ENCODE measurements at places on chromosomes 2 and 18. TPM values are rescaled to one million over a fixed set of nuclear protein-coding genes. Genes with fewer than 3 reads are reported as not detected.

Gene LOXHD1
- not detected for total RNA-seq

DNA sequence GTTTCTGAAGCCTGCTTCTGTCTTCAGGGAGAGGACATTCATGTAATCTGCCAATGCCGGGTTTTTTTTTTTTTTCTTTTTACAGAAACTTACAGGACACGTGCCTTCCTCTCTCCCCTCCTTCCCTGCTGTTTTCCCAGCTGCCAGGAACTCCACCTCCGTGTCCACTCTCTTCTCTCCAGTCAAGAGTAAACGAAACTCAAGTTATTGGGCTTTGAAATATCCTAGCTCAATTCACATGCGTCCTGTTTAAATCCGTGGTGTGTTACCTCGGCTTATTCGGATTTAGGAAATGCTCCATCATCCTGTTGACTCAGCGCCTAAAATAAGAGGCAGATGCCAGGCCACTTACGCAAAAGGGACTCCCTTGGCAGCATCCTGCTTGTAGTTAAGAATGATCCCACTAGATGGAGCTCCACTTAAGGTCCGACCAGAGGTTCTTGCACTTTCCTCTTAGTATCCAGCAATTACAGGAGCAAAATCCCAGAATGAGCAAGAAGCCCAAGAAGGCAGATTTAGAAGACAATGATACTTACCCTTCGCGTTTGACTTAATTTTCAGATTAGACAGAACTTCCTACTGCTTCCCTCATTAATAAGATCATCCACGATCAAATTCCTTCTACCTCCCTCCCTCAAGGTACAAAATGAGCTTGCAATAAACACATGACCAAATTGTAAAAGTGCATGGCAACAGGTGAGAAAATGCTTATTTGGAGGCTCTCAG, 97.2 kb upstream of the ZCCHC2 start:
- peak; percentile 98 for DNase-seq

DNA sequence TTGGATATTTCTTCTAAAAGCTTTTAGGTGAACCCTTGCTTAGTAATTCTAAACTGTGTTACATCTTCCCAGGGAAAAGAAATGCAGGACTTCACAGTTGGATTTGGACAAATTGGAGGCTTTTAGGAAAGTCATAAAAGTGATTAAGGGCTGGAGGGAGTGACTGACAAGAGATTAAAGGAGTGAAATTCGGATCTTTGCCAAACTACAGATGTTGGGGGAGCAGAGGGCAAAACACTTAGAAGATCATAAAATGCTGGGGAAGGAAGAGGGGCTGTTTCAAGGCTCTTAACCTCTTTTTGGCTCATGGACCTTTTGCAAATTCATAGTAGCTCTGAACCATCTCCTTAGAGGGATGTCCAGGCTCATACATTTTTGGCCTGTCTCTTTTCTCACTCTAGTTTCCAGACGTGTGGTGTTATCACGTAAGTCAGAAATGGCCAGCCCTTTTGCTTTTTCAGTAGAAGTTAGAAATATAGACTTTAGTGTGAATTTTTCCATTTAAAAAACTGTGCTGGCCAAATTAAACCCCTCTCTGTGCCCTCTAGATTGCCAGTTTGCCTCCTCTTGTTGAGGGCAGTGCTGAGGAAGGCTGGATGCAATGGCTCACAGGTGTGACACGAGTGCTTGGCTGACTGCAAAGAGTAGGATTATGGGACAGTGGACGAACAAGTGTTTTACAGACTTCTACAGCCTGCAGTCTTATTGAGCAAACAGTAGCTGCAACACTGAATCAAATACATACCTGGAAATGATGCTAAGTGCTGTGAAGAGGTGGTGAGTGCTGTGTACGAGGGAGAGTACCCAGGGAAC, 109.9 kb downstream of the LYPD6B start:
- no peak for DNase-seq

GRCh38 chr2:234374736-234375135, 122.1 kb downstream of the ARL4C start:
- peak; percentile 64 for DNase-seq

DNA sequence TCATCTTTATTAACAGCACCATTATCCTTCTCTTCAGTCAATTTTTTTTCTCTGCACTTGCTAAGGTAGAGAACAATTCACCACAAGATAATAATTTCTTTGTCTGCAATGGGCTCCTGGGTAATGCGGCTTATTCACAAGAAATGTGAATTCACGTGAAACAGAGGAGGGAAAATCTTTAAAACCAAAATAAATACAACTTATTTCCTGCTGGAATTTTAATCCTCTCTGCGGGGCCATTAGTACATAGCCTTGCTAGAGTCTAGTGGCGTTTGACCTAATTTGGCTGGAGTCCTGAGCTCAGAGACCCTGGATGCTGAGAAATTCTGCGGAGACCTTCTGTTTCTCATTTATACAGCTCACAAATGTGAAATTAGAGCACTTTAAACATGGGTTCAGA, 319.3 kb upstream of the MMADHC start:
- no peak for DNase-seq

Gene CCL20
- total RNA-seq = 1.2 TPM

DNA sequence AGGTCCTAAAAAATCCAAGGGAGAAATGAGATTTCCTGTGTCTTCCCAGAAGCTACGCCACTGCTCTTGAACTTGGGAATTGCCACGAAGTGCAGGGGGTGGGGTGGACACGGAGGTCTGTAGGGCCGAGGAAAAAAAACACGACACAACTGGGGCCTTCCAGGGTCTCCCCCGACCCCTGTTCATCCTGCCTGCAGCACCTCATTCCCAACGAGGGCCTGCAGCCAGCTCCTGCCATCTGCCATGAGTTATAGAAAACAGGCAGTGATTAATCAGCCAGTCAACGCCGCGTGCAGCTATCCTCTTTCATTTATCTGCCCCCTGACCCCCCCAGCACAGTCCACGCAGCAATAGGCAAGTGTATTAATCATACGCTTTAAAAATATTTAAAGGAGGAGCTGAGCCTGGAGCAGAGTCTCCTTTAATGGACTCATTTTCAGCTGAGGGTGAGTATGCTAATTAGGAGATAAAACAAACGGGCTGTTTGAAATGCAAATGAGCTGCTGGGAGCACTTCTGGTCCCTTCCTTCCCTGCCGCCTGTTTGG, 209.9 kb downstream of the TFCP2L1 start:
- DNase-seq = peak; percentile 66

DNA sequence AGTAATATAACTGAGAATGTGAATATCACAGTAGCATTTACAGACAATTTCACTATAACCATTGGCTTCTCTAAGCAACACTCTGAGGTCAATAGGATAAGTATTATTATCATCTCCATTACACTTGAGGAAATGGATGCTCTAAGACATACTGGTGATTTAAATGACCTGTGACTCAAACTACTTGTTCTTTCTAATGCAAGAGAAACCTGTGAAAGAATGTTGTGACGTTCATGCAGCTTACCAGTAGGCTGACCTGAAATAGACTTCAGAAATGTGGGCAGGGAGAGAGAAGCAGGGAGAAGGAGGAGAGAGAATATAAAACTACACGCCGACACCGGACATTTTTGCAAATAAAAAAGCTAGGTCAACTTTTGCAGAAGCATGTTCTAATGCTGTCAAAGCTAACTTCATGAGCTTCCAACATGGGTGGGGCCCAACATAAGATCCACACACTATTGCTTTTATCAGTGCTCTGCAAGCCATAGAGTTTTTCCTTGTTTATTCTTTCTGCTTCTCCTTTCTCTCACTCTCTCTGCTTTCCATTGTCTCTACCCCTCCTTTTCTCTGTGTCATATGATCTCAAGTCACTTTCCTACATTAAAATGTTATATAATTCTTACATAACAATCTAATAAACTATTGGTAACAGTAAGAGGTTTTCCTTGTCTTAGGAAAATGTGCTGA, 217.6 kb upstream of the FN1 start:
- peak; percentile 57 for DNase-seq

- DNase-seq = no peak
Observed at GRCh38 chr18:47680488-47680887, 250.0 kb downstream of the SMAD2 start.

DNA sequence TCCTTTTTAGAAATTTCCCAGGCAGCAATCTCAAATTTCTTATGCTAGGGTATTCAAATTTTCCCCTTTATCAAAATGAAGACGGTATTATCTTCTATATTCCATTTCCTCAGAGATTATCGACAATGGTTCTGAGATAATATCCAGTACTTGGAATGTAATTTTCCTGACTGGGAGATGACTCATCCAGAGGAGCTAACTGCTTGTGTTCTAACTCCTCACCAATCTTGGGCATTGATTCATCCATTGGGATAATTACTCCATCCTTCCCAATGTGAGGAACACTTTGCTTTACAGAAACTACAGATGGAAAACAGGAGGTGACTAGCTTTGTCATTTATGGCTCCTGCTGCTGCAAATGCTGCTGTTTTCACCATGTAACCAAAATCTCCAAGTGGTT, 239.4 kb upstream of the LYPD1 start:
- no peak for DNase-seq

GRCh38 chr18:21602299-21602587, 1.7 kb upstream of the ESCO1 start:
- peak; percentile 16 for DNase-seq

DNA sequence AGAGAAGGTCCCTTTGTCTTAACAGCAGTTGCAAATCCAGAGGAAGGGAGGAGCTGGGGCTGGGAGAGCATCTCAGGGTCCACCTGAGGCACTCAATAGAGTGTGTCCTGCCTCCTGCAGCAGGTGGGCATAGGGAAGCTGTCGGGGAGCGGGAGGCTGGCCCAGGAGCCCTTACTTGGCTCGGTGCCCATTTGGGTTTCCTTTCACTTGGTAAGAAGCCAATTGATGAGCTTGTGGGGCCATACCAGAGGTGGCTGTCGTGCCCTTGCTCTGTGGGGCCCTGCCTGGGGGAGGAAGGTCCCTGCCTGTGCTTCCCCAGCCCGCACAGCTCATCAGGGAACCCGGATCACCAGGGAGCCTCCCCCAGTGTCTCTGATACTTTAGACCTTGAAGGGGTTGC, 229.7 kb downstream of the DYSF start:
- no peak for DNase-seq

GRCh38 chr18:55069497-55069896, 110.2 kb upstream of the CCDC68 start:
- DNase-seq = no peak

DNA sequence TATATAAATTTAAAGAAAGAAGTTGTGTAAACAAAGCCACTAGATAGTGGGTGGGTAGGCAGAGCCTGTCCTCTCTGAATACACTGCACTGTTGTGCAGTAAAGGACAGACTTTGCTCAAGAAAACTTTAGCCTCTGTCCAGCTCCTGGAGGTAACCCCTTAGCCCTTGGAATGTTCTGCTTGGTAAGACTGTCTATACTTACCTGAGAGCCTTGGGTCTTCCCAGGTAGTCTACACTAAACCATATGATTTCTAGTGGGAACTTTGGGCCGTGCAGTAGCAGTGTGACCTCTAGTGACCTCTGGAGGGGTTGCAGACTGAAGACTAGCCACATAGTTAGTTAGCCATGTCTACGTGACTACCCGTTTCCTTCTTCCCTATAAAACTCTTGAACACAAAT, 678.3 kb upstream of the NRXN1 start:
- DNase-seq = no peak

Gene GAL3ST2
- total RNA-seq = 2.2 TPM

Gene IHH
- total RNA-seq = not detected

Gene ASIC4
- total RNA-seq = 0.96 TPM

GRCh38 chr2:75709297-75709696, 1.4 kb downstream of the GCFC2 start:
- peak; percentile 2 for DNase-seq

Gene SPEG
- total RNA-seq = 61.9 TPM

Gene ABCG5
- total RNA-seq = 0.96 TPM

DNA sequence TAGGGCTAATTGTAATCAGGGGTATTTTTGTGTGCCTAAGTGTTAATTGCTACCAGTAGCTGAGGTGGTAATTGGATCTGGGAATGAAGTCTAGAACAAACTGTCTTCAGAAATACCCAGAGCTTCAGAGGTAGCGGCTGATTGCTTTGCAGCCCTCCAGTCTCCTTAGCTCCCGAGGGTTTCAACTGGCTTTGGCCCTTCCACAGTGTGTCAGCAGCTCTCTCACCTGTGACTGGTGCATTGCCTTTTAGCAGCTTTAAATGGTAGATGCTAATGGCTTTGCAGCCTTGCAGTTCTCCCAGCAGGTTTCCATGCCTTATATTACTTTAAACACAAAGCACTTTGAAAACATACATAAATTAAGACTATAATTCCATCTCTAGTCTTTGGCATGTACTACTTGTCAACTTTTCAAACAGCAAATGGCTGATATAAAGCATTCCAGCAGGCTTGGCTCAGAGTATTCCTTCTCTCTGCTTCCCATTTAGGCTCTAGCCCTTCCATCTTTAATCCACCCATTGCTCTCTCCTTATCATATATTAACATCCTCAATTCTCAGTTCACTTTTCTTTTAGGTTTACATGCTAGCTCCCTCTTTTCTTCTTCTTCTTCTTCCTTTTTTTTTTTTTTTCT, 156.4 kb upstream of the GALNT13 start:
- no peak for DNase-seq

DNA sequence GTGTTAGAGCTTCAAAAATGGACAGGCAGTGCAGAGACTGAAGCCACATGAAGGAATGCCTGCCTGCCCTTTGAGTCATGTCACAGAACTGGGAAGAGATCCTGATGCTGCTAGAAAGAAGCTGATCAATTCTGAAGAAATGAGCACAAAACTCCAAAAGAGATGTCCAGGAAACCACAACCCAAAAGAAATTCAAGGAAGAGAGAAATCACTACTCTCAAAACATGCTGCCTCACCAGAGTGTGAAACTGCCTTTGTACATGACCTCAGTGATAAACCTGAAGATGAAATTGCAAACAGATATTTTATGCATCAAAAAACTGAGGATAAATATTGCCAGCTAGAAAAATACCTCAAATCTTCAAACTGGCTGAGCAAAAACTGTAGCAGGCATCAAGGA, 20.5 kb downstream of the USP40 start:
- no peak for DNase-seq

- no peak for DNase-seq
Observed at GRCh38 chr2:121294881-121295840, 10.2 kb upstream of the TFCP2L1 start.

Gene GRHL1
- 13.2 TPM for total RNA-seq

All from umbilical cord (tissue), 2 donors.